ENCODE measurements at places on chromosomes 2 and 18.

GRCh38 chr2:28588292-28588670 is 92.4 kb downstream of the PLB1 start:
- DNase-seq = no peak

GRCh38 chr18:42339372-42339771 is 384.3 kb downstream of the PIK3C3 start:
- DNase-seq = no peak

DNA sequence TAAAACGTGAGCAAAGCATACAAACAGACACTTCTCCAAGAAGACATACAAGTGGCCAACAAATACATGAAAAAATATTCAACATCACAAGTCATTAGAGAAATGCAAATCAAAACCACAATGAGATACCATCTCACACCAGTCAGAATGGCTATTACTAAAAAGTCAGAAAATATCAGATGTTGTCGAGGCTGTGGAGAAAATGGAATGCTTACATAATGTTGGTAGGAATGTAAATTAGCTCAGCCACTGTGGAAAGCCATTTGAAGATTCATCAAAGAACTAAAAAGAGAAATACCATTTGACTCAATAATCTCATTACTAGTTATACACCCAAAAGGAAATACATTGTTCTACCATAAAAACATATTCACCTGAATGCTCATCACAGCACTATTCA is 825.7 kb downstream of the SUCLG1 start:
- DNase-seq = no peak

DNA sequence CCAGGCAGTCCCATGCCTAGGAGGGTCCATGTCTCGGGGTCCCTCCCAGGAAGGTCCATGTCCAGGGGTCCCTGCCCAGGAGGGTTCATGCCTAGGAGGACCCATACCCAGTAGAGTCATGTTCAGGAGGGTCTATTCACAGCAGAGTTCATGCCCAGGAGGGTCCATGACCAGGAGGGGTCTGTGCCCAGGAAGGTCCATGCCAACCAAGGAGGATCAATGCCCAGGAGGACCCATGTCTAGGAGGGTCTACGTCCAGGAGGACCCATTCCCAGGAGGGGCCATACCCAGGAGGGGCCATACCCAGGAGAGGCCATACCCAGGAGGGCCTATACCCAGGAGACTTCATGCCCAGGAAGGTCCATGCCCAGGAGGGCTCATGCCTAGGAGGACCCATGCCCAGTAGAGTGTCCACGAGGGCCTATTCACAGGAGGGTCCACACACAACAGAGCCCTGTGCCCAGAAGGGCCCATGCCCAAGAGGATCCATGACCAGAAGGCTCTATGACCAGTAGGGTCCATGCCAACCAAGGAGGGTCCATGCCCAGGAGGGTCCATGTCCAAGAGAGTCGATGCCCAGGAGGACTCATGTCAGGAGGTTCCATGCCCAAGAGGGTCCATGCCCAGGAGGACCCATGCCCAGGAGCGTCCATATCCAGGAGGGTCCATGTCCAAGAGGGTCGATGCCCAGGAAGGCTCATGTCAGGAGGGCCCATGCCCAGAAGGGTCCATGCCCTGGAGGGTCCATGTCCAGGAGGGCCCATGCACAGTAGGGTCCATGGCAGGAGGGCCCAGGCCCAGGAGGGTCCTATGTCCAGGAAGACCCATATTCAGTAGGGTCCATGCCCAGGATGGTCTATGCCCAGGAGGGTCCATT is 10.1 kb downstream of the GPR35 start:
- DNase-seq = no peak

GRCh38 chr2:38634684-38635083 is 31.2 kb upstream of the GALM start:
- no peak for DNase-seq

DNA sequence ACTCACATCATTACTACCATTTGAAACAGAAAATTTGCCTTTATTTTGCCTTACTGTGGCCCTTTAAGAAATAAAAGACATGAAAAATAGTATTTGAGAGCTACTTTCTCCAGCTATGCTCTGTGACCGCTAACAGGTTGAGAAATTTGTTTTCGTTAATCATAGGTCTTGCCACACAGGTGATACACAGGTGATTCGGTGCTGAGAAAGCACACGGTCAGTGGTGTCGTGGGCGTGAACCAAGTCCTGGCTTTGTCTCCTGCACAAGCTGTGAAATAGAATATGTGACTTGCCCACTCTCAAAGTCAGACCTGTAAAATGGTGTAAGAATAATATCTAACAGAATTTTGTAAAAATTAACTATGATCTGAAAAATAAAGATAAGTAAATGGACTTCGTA is 155.3 kb upstream of the SLC39A10 start:
- DNase-seq = no peak

DNA sequence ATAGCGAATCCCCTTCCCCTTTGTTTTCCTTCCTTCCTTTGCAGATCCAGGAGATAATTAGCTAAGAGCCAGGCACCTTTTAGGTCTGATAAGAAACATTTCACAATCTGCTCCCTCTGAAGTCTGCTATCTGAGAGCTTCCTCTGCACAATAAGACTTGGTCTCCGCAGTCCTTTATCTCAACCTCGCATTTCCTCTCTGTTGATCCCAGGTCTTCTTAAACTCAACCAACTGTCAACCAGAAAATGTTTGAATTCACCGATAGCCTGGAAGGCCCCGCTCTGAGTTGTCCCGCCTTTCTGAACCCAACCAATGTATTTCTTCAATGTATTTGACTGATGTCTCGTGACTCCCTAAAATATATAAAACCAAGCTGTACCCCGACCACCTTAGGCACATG is 78.4 kb upstream of the CTDP1 start:
- DNase-seq = no peak

DNA sequence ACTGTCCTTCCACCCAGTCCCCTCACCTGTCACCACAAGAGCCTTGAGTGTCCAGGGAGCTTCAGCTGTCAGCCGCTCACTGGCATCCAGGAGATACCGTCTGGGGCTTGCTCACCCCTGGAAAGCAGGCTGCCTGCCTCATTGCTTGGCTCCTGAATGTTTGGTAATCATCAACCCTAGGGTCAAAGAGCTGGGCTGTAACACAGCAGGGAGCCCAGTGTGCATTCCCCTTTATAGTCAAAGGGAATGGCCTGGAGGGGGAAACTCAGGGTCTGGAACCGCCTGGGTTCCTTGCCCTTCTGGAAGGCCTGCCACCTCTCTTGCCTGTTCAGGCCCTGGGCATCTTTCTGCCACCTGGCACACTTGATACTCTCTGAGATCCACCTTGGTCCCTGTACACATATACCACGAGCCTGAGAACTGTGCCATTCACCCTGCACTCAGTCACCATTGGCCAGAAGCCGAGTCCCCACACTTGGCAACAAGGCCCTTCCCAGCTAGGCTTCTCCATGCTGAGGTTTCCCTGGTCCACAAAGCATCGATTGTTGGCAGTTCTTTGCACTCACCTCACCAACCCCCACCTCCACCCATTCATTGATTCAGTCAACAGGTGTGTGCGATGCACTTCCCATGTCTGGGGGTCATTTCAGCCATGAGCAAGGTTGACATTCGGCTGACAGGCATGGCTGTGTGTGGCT is 35.0 kb downstream of the TPRKB start:
- no peak for DNase-seq

- no peak for DNase-seq
Observed at GRCh38 chr2:44364604-44365003, 2.9 kb downstream of the CAMKMT start.

- DNase-seq = no peak
Observed at GRCh38 chr18:76981396-76981968, 151.1 kb downstream of the MBP start.

DNA sequence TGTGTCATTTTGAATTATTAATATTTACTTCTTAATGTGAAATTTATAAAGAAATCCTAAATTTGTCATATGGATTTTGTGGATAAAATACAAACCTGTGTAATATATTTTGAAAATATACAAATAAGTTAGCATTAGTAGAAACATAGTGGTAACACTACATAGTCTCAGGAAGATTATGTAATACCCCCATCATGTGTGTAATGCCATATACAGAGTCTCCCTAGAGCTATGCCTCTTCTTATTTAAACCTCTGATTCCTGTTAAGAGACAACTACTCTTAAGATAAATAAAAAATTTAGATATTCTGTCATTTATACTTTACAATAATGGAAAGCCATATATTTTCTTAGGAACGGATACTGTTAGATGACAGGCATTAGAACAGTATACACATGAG is 2012.0 kb upstream of the LRRTM1 start:
- DNase-seq = no peak

DNA sequence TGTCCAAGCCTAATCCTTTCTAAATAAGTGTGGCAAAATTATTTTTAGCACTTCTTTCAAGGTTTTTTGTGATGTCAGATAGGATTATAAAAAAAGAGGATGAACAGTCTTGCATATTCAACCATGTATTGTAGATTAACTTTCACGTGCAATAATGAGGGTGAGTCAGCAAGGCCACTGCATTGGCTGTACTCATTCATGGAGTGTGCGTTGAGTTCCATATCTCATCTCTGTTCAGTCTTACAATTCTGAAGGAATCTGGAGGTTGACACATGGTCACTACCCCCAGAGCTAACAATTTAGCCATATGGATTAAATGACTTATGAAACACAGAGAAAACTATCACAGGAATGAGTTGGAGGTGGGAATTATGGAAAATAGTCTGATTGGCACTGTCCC is 810.5 kb downstream of the SLC4A3 start:
- DNase-seq = no peak

- no peak for DNase-seq
Observed at GRCh38 chr18:76462326-76462694, 32.7 kb downstream of the ZNF516 start.

DNA sequence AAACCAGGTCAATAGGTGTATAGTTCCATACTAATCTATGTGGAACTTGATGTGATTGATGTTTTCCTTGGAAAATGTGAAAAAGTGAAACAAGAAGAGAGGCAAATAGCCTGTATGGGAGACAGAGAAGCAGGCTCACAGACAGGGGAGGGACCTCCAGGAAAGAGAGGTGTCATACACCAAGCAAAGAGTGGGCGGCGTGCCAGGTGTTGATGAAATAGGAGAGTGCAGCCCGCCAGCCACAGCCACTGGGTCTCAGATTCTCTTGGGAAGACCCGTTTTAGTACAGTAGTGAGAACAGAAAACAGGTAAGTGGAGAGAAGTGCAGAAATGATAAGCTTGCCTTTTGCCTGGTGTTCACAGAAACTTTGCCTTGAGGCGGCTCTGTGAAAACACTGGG is 301.9 kb downstream of the ZNF407 start:
- DNase-seq = no peak

- no peak for DNase-seq
Observed at GRCh38 chr2:7456762-7457161, 539.5 kb downstream of the RNF144A start.

- no peak for DNase-seq
Observed at GRCh38 chr18:76530846-76531245, 35.8 kb upstream of the ZNF516 start.

DNA sequence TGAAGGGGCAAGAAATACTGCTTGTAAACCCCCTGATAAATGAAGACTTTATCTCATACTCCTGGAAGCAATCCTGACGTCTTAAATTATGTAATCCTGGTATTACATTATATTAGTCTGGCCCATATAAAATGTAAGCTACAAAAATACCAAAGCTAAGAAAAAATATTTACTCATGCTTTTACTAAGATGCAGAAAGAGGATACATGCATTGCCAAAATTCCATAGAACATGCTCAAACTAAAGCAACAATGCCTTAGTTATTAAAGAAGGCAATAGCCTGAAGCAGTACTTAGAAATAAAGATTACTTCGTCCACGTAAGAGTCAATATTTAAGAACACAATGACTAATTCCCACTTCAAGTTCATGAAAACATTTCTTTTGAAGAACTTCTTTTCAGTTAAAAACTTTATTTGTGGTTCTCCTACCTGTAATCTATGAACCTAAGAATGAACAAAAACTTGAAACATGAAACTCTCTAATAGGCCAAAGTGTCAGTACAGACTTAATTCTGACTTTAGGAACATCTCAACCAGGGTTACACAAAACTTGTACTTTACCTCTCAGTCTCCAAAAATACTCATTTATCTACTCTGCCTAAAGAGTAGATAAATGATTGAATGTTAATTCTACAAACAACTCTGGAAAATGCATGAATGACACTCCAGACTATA is 117.3 kb downstream of the THADA start:
- DNase-seq = no peak

DNA sequence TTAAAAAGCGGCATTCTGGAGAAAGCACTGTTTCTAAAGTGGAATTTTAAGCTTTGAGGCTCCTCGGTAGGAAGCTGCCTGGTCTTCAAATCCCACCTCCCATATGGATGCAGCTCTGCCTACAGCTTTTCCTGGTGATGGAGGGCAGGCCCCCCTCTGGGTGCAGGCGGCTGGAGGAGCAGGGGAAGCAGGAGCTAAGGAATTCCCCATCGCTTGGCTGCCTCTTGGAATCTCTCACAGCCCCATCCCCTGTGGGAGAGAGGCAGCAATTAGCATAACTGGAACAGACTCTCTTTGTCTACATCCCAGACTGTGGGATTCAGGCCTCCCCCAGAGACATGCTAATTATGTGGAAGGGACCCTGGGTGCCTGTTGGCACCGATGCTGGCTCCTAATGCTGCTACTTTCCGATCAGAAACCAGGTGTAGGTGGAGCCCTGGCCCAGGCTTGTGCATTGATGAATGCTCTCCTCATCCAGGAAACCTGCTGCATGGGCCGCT is 51.3 kb downstream of the LIPG start:
- DNase-seq = no peak

- no peak for DNase-seq
Observed at GRCh38 chr2:45946023-45946422, 294.5 kb downstream of the PRKCE start.

- no peak for DNase-seq
Observed at GRCh38 chr2:218858138-218858445, 1.5 kb upstream of the WNT6 start.

GRCh38 chr2:36964496-36965058 is 1.8 kb downstream of the STRN start:
- no peak for DNase-seq

- DNase-seq = peak; percentile 33
Observed at GRCh38 chr2:38700881-38701458, 35.1 kb downstream of the GALM start.

DNA sequence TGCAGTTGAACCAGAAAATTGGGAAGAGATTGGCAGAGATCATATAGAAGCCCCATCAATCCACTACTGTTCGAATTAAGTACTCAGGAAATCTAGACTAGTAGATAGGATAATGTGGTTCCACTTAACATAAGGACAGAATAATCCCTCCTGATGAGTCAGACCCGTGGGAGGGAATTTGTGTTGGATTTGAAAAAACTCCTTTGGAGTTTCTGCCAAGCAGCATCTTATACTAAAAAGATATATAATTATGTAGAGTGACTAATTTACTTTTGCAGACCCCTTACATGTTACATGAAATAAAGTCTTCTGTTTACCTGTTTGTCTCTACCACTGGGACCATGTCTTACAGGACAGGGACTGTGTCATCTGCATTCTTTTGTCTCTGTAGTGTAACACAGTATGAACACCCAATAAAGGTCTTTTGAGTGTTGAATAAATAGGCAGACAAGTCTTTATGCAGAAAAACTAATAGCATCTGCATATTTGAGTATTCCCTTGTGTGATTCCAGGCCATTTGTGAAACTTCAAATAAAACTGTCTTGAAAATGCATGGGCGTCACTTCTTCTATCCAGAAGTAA is 122.6 kb upstream of the DNAJC10 start:
- peak; percentile 46 for DNase-seq
